ENCODE measurements at places on chromosomes 3 and 15.

DNA sequence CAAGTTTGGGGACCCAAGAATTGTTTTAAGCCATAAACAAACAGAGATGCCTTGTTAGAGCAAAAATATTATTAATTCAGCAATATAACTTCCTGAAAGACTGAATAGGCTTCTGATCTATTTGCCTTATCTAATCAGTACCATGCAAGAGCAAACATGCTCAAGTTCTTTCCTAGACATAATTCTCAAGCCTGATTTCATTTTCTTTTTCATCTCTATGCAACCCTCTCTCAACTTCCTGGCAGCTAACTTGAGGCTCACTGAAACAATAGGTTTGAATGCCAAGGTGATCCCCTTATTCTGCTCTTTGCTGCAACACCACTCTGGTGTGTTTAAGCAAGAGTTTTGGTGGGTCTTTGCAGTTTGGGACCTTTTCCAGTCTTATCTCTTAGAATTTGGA lies 230.9 kb upstream of the CD96 start:
- DNase-seq, result no peak

DNA sequence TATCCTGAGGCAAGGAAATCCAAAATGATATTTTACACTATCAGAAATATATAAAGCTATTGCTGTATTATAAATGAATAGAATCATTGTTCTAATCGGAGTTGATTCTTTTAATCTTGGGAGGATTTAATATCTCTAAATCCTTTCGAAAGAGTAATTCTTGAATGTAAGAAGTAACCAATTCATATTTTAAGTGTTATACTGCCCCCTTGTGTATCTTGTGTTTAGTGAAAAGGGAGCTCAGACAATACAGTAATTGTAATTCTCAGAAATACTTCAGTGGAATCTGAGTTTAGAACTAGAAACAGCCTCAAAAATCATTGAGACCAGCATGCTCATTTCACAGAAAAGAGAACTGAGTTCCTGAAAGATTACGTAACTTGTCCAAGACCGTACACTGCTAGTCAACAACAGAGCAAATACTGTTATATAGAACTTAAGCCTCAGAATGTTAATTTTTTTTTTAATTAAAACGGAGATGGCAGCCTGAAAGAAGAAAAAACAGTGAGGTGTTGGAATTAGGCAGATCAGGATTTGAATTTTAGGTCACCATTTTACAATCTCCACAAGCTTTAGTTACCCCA lies 42.9 kb downstream of the PLCH1 start:
- no peak for DNase-seq

DNA sequence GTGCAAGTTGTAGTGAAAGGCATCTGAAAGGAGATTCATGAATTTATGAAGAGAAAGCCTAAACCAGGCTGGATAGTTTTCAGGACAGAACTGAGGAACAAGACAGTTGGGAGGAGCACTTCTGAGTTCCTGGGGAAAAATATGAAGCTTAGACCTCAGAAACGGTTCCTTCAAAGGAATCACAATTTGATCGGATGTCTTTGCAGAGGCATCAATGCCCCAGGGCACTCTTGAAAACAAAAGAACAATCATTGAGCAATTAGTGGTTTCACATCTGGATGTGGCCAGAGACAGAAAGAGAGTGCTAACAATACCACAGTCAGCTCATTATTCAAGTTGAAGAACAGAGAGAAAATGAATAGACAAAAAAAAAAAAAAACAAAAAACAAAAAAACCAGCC lies 86.2 kb downstream of the KLF13 start:
- no peak for DNase-seq

- no peak for DNase-seq
Observed at GRCh38 chr15:63598473-63599400, 1.6 kb downstream of the FBXL22 start.

- DNase-seq, result no peak
Observed at GRCh38 chr3:180321534-180321933, 280.4 kb upstream of the TTC14 start.

- no peak for DNase-seq
Observed at GRCh38 chr3:97510795-97511194, 253.8 kb upstream of the ARL6 start.

- DNase-seq, result no peak
Observed at GRCh38 chr15:59410391-59410896, 27.5 kb upstream of the FAM81A start.

DNA sequence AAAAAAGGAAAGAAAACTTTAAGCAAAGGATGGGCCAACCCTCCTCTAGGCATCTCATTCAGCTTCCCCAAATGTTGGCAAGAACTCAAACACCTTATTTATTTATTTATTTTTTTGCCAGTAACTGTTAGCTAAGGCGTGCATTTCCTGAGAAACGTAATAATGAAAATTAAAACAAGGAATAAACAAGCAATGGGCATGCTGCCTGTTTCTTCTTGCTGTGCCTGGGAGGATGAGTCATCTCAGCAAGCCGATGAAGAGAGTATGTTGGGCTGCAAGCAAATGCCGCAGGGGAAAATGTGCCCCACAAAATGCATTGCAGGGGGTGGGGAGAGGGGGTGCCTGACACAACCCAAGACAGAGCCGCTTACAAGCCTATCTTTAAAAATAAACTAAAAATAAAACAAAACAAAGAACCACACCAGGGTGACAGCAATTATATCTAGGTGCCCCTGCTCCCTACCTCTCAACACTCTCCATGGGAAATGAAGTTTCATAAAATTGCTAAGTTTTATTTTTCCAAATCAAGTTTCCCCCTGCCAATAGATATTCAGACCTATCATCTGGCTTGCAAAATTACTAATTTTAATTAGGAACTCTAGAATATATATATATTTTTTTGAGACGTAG lies 40.3 kb downstream of the EIF4E3 start:
- DNase-seq, result no peak

- DNase-seq, result no peak
Observed at GRCh38 chr3:38085943-38086324, 46.9 kb downstream of the DLEC1 start.

DNA sequence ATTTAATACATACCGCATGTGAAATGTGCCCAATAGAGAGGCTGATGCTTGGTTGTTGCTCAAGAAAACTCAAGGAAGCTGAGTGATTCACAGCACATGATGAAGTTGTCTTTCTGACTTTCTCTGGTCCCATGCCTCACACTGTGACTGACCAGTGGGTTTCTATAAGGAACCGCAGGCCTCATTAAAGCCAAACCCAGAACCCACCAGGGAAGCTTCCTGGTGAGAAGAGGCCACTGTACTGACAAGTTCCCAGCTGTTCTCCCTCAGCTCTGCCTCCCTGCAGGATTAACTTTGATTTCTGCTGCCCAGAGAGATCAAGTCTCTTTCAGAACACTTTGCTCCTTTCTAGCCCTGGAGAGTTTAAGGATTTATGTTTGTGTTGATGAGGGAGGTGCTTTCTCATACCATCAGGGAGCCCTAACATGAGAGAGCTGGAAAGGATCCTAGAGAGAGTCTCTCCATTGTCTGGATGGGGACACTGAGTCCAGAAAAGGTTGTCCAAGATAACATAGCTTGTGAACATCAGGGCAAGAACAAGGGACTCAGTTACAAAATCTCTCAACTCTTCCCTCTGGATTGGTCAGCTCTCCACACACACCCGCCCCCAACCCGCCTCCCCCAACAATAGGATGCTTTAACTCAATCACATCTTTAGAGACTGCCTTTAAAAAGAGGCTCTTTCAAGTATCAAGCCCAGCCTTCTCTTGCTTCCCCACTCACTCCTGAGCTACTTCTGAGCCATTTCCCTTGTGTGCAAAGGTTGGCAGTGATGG lies 303.2 kb upstream of the TLE3 start:
- DNase-seq, result no peak

DNA sequence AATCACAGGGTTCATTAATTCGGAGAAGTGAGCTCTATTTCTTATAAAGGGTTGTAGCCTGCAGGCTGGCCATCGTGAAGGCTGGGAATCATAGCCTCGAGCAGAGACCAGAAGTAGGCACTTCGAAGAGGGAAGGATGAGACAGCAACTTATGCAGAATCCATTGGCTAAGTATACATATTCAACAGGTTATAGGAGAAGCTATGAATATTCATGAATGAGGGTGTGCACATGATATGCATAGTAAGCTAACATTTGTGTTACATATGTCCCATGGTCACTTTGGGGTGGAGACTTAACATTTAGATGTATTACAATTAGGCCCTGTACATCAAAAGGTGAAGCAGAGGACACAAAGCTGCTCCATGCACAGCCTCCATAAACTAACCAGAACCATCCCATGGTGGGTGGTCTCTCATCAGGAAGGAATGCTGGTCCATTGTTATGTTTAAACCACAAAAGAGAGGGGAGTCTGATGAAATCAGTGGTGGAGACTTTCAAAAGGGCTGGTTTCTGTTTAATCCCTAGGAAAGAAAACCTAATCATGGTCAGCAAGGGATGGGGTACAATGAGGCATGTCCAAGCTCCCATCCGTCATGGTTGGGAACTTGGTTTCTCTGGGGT lies 80.8 kb upstream of the FHIT start:
- DNase-seq, result no peak

DNA sequence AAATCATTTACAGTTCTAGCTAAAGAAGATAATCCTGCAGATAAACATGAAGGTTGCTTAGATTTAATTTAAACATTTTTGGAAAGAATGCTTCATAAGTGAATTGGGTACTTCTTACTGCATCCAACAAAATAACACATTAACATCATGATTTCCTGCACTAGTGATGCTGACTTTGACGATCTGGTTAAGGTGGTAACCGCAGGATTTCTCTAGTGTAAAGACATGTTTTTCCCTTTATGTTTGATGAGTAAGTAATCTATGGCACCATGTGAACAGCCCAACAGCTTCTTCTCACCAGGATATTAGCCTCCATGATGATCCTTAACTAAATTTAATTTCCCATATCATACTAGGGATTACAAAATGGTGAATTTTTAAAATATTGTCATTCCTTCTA lies 14.1 kb downstream of the SPPL2A start:
- DNase-seq, result no peak

DNA sequence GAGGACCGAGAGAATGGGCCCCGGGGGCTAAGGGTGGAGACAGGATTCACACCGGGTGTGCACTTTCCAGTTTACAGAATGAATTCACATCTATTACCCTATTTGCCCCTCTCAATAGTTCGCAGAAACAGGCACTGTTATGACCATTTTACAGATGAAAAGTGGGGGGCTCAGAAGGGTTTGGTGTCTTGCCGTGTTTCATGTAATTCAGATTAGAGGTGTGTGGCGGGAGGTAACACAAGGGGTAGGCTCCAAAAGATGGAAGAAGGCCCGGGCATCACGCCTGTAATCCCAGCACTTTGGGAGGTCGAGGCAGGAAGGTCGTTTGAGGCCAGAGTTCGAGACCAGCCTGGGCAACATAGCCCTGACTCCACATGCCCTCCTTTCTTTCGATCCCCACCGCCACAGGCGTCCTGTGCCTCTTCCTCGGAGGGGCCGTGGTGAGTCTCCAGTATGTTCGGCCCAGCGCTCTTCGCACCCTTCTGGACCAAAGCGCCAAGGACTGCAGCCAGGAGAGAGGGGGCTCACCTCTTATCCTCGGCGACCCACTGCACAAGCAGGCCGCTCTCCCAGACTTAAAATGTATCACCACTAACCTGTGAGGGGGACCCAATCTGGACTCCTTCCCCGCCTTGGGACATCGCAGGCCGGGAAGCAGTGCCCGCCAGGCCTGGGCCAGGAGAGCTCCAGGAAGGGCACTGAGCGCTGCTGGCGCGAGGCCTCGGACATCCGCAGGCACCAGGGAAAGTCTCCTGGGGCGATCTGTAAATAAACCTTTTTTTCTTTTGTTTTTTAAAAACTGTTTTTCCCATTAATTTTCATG lies 3.4 kb downstream of the DUOXA2 start:
- DNase-seq, result no peak

DNA sequence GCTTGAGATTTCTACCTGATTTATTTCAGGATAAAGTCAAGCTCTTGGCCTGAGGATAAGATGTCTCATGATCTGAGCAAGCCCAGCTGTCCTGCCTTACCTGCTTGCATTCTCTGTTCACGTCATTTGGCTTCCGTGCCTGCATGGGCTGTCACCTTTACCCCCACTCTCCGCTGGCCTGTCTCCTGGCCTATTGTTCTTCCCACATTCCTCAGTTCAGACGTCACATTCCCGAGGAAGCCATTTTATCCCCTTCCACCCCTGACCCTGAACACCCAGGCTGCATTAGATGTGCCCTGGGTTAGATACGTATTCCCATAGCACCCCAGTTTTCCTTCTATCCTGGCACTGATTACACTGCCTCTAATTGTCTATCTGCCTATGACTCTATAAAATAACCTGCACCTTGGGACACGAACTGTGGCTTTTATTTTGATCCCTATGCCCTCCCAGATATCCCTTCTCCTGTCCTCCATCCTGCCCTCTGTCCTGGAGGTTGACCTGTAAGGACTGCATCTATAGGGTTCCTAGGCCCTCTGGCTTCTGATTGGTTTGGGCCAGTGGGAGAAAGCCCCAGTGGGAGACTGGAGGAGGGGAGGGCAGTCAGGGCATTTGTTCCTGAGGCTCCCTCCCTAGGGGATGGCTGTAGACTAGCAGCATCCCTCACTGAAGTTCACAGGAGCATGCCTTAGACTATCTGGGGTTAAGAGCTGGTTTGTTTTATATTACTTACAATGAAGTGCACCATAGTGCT lies 19.2 kb upstream of the UBE2Q2 start:
- no peak for DNase-seq

DNA sequence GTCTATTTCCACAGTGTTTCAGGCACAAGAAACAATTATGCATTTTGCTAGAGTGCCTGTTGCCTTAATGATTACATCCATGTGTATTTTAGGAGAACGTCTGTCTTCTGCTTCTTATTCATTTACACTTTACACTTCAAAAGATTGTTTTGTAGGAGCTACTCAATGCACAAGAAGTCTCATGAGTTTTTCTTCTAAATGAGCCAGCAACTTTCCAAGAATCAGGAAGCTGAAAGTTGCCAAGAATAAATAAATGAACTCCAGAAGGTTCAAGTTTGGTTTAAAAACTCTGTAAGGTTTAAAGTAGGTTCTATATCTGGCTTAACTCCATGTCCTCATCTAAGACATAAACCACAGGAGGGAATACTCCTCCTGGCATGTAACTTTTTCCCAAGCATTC lies 103.8 kb upstream of the ADPGK start:
- no peak for DNase-seq

- DNase-seq, result no peak
Observed at GRCh38 chr15:67784090-67784781, 41.1 kb upstream of the SKOR1 start.

- DNase-seq, result no peak
Observed at GRCh38 chr3:178634975-178635374, 98.7 kb downstream of the KCNMB2 start.

All from neural crest cell (in vitro differentiated cells).